ENCODE measurements at places on chromosomes 5 and 9.

DNA sequence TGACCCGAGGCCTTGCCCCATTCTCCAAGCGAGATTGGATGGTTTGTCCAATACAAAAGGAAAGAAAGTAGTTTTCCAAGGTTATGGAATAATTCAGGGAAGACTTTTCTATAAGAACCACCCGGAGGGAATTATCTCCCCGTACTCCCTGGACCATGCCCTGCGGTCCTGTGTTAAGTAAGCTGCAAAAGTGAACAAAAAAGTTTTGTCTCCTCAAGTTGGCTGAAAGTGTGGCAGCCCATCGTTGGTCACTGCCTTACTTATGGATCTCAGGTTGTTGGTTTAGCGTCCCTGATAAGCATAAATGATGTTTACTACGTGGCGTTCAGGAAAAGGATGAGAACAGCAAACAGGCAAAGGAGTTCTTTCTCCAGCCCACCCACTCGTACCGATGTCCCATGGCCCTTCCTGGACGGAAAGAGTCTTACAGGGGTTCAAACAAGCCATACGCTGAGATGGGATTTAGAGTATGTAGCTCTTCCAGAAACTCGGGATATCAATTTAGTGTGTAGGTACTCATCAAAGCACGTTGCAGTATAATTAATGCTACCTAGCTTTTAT, 413 bp upstream of the AUH start:
- no peak for DNase-seq

GRCh38 chr5:158115468-158115867, 256.5 kb upstream of the CLINT1 start:
- DNase-seq = no peak

DNA sequence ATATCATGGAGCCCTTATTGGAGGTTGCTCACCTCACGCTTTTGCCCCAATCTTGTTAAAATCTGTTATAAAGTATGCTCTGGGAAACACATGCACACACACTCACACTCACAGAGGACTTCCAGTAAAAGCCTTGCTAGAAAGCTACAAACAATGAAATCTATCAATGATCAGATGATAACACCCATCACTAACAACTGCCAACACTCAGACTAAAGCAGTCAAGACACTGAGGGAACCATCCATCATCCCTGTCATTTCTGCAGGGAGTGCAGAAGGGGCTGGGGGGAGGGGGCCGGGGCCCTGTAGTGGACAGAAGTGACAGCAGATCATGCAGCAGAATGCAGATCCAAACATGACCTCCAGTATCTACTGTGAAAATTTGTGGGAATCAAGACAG, 179.1 kb downstream of the AOPEP start:
- no peak for DNase-seq

- no peak for DNase-seq
Measured at GRCh38 chr9:24698881-24699518, 153.3 kb upstream of the IZUMO3 start.

GRCh38 chr5:100731768-100732167, 171.3 kb downstream of the ST8SIA4 start:
- DNase-seq = no peak

DNA sequence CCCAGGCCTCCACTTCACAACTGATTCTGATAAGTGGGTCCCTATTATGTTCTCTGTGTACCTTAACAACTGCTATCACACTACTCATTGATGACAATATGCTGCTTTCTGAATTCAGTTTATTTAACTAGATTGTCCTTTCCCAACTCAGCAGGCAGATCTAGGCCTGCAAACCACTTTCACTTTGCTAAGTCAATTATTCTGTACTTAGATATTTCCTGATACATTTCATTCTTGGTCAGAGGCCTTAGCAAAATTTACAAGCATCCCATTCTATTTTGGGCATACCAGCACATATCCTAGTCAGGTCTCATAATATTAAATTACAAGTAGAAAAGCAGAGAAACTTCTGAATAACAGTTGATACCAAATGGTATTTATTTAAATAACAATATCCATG, 235.7 kb upstream of the HAPLN1 start:
- no peak for DNase-seq

DNA sequence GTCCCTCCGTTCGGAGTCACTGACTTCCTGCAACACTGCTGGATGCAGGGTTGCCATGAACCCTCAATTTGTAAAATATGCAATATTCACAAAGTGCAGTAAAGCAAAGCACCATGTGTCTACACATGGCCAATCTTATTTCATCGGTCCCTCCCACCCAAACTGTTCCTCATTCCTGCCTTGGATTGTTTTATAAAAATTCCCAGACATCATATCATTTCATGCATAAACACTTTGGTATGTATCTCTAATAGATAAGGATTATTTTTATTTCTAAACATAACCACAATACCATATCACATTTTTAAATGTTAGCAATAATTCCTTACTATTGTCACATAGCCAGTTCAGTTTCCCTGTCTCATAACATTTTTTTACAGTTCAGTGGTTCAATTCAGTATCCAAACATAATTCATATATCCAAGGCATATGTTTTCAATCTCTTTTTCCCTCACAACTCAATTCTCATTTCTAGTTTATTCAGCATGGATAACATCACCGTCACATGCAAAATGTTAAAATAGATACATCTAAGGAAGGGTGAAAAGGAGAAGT, 82.0 kb upstream of the PCAT7 start:
- DNase-seq = no peak

- DNase-seq = no peak
Measured at GRCh38 chr5:61941637-61942036, 364.4 kb upstream of the KIF2A start.

DNA sequence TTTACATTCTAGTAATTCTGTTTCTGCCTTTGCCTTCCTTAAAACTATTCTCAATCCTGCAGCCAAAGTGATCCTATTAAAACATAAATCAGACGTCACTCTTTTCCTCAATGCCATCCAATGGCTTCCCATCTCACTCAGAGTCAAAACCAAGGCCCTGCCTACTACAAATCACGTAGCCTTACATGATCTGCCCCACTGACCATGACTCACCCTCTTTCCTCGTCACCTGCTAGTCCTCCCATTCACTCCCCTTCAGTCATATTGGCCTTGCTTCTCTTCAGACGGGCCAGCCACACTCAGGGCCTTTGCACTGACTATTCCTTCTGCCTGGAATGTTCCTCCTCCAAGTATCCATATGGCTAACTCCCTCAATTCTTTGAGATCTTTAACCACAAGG, 39.0 kb upstream of the DMXL1 start:
- no peak for DNase-seq

DNA sequence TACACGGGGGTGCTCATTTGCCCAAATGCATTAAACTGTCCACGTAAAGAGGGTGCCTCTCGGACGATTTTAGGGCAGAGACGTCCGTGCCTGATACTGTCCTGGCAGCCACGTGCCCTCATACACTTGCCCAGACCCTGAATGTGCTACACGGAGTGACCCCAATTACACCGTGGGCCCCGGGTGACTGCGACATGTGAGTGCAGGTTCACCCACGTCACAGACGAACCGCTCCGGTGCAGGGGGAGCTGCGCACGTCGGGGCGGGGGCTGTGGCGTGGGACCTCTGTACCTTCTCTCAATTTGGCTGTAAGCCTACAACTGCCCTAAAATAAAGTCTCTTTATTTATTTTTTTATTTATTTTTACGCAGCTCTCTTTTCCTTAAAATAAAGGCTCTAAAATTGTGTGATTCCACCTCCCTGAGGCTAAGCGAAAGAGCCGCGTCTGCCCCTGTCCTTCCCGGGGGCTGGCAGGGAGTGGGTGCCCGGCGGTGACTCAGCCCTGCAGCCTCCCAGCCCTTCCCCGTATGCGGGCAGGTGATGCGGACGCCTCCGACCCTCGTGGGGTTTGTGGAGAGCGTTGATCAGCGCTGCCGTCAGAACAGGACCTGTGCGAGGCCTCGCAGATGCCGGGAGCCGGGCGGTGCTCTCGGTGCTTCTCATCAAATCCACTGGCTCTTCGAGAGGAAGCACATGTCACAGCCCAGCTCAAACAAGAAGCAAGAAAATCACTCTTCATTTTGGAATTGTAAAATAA, 9.2 kb upstream of the EGFL7 start:
- no peak for DNase-seq

DNA sequence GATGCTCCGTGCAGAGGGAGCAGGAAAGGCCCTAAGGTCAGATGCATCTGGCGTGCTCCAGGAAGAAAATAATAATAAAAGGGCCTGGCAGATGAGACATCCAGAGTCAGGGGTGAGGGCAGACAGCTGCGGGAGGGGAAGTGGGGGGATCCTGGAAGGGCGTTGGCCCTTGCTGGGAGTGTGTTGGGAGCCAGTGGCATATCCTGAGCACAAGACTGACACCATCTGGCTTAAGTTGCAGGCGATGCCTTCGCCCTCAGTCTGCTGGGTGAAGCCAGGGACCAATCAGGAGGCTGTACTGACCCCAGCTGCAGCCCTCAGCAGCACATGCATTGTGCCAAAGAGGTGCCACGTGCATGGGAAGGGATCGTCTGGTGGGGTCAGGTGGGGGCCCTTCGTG, 3.8 kb downstream of the OR2V2 start:
- no peak for DNase-seq

DNA sequence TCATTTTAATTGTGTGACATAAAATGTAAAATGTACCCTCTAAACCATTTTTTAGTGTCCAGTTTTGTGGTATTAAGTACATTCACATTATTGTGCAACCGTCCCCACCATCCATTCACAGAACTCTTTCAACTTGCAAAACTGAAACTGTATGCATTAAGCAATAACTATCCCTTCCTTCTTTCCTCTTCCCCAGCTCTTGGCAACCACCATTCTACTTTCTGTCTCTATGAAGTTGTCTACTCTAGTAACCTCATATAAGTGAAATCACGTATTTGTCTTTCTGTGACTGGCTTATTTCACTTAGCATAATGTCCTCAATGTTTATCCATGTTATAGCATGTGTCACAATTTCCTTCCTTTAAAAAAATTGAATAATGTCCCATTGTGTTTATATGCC, 142.4 kb downstream of the C9orf152 start:
- DNase-seq = no peak

DNA sequence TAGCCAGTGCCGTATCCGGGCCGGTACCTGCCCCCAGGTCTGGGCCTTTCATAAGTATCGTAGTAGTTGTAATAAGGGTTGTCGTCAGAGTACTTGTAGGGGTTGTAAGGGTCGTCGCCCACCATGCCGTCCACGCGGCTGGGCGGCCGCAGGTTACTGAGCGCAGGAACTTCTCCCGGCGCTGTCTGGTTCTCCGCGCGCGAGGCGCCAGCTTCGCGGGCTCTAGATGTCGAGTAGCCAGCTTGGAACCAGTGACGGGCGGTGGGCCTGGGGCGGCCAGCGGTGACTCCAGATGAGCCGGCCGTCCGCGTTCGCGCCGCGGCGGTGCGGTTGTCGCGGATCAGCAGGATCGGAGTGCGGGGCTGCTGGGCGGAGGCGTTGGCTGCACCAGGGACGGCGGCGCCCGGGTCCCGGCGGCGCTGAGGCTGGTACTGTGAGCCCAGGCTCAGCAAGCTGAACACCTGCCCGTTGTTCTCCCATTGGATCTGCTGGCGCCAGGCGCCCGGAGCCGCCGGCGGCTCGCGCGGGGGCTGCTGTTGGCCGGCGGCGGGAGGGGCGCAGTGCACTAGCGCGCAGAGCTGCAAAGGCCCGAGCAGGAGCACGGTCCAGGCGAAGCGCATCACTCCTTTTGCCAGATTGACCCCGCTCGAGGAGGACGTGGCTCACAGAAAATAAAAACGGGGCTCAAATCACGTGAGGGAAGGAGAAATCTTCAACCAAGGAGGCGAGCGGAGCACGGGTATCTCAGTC, 518 bp downstream of the LOX start:
- DNase-seq = peak; percentile 18

- no peak for DNase-seq
Measured at GRCh38 chr5:97078958-97079743, 63.3 kb downstream of the LIX1 start.

- DNase-seq = no peak
Measured at GRCh38 chr5:59790376-59790775, 103.2 kb downstream of the PDE4D start.

DNA sequence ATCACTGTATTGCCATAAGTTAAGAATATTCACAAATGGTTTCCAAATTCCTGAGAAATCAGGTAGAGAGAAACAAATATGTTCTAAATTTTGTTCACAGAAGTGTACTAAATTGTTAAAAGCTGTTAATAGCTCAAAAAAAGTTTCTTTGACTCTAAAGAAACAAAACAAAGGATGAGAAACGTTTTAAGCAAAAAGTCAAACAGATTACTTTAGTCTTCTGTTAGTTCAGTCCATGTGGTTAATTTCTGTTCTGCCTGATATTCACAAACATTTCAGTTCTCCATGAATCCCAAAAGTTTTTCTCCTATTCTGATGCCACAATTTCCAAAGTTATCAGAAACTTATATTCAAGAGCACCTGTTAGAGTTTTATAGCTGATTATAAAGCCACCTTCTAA, 7.7 kb upstream of the FANCC start:
- no peak for DNase-seq

GRCh38 chr9:133221177-133221809, 12.2 kb upstream of the OBP2B start:
- DNase-seq = no peak

- DNase-seq = no peak
Measured at GRCh38 chr5:133679534-133679933, 67.2 kb upstream of the FSTL4 start.

DNA sequence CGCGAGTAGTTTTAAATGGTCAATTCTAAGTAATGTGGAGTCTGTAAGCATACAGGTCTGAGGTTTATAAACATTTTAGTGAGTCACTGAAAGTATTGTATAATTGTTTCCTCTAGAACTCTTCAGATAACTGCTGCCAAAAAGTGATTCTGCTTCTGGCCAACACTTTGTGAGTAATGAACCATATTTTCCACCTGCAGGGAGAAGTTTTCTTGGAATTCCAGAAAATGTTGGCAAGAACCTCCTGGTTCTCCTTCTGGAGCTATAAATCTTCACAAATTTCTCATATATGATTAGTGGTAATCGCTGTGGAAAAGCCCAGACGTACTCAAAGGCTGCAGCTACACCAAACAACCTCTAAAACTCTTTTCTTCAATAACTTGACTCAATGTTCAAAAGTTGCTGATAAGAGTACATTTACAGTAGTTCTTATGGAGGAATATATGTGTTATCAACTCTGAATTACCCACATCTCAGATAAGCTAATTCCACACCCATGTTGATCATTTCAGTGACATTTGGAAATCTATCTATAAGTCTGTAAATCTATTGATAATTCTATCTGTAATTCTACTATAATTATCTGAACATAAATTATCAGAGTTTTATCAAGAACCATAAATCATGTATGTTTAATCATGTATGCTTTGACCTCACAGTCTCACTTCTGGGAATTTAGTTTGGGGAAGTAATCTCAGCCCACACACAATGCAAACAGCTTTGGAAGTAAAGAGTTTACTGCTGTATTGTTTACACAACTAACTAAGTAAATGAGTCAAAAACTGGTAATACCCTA, 74.1 kb downstream of the FNBP1 start:
- no peak for DNase-seq

DNA sequence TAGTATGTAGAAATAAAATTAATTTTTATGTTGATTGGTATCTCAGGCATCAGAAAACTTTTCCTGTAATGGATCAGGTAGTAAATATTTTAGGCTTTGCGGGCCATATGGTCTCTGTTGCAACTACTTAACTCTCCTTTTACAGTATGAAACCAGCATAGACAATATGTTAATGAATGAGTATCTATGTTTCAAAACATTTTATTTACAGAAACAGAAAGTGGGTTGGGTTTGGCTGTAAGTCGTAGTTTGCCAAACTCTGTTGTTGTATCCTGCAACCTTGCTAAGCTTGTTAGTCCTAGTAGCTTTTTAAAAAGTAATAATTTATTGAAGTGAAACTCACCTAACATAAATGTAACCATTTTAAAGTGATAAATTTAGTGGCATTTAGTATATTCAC, 132.1 kb downstream of the NR3C1 start:
- DNase-seq = no peak
